ENCODE measurements at places on chromosomes 3 and 15.

DNA sequence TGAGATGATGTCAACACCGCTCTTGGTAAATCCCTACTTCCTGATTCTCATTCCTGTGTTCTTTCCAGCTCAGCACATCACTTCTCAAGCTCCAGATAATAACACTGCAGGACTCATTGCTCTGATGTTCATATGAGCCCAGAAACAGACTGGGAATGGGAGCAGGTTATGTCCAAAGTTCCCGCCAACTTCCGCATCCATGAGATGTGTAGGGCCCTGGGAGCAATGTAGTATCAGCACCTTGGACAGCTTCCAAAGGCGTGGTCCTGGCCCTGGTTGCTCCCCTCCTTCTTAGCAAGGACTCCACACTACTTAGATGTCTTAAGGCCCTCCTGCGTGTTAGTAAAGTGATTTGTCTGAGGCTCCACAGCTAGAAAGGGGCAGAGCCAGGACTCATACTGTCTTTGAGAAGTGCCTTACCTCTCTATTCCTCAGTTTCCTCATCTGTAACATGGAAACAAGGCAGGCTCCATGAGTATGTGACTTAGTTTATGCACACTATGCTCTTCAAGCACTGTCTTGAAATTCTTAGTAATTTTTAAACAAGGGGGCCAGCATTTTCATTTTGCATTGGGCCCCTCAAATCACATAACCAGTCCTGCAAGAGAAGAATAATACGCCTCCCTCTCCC is 27.9 kb upstream of the SLC6A1 start:
- no peak for DNase-seq

GRCh38 chr15:23758891-23759290 is 71.8 kb upstream of the NDN start:
- DNase-seq, result no peak

- no peak for DNase-seq
Observed at GRCh38 chr3:45116350-45116749, 29.8 kb downstream of the CDCP1 start.

GRCh38 chr3:14252321-14253021 is 73.9 kb downstream of the LSM3 start:
- DNase-seq, result no peak

DNA sequence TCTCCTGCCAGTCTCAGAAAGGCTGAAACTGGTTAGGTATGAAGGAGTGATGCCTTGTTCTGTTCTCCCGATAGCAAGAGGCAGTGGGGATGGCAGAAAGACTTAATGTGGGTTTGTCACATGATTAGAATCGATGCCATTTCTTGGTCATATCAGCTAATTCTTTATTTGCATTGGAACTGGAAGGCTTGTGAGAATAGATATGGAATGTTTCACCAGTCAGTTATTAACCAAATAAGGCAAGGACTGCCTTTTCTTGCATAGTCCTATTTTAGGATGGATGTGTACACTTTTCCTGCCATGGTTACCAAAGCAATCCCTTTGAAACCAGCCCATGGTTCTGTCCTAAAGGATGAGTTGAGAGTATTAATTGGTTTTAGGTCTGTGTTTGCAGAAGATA is 33.7 kb downstream of the FILIP1L start:
- no peak for DNase-seq

DNA sequence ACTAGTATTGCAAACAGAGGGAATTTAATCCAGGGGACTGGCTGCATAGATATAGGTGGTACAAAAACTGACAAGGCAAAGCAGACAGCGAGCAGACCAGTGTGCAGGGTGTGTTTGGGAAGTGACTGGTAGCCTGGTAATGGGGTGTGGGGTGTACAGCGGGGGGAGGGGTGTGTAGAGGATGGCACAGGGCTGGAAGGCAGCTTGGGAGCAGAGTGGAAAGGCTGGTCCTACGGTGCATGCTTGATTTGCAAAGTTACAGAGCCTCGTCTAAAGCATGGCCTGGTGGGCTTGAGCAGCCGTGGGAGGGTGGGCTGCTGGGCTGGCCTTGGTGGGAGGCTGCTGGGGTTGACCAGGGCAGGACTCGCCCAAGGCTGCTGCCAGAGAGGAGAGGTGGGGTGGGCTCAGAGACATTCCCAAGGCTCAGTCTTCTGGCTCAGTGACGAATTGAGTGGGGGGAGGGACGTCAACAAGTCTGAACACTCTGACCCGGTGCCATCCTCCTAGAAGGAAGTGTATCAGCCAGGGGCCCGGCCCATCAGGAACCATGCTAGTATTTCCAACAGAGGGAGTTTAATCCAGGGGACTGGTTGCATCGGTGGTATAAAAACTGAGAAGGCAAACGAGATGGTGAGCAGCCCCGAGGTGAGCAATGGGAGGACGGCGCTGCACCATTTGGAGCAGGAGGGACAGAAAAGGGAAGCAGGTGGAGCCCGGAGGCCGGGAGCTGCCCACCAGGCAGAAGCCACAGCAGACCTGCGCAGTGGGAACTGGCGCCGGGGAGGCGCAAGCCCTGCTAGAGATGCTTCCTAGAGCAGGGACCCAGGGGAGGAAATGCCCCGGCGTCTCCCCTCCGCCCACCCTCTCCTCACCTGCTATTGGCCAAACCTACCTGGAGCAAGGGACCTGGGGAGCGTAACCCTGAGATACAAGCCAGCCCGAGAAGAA is 29.2 kb downstream of the CPN2 start:
- DNase-seq, result no peak

GRCh38 chr15:25670025-25670554 is 193.0 kb downstream of the ATP10A start:
- DNase-seq, result peak; percentile 82

DNA sequence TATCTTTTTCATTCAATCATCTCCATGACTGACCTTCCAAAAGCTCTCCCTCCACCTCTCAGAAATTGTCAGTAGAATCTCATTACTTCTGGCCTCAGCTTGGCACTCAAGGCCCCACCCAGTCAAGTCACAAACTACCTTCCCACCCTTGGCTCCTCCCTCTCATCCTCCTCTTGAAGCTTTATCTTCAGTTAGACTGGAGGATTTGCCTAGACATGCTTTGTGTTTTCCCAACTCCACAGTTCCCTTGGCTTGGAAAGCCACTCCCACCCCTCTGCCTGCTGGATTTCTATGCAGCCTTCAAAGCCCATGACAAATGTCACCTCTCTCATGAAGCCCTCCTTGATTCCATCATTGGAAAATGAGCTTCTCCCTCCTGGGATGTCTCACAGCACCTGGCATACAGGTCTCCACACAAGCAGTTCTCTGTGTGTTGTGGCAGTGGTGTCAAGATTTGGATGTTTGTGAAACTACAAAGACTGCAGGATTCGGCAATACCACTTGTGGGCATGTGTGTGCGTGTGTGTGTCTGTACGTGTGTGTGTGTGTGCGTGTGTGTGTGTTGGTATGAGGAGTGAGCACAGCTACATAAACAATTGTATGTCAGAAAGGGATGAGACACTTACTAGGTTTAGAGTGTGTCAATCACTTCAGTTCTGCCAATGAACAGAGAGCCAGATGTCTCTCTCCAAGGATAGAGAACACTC is 45.3 kb upstream of the VPS8 start:
- DNase-seq, result no peak

DNA sequence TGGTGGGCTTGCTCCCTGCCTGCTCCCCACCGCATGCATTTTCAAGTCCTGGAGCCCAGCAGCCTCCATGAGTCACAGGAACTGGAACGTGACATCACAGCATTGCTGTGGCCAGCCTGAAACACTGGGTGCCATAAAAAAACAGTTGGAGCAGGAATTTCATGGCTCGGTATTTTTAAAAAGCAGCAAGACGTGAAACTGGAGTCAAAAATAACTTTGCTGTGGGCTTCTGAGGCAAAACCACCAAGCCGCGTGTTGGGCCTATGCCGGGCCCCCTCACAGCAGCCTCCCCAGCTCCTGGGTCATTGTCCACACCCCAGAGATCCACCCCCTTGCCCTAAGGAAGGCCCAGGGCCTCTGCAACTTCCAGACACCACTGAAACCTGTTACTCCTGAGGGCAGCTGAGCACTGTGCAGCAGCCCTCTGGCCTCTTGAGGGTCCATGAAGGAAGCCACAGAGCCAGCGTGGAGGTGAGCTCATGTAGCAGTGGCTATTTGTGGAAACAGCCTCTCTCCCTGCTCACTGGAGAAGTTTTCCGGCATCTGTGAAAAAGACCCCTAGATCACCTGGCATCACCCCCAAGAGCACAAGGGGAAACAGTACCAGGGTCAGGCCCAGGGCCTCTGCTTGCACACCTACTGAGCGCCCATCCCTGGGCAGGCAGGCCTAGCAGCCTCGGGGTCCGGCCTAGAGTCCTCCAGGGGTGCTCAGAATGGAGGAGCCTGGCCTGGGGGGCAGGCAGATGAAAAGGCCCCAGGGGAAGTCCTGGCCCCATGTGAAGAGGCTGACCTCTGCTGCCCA is 34.0 kb upstream of the DUSP7 start:
- DNase-seq, result no peak

GRCh38 chr3:140276703-140277102 is 341.7 kb downstream of the CLSTN2 start:
- DNase-seq, result peak; percentile 87

GRCh38 chr3:186476044-186476468 is 68.1 kb downstream of the CRYGS start:
- no peak for DNase-seq

DNA sequence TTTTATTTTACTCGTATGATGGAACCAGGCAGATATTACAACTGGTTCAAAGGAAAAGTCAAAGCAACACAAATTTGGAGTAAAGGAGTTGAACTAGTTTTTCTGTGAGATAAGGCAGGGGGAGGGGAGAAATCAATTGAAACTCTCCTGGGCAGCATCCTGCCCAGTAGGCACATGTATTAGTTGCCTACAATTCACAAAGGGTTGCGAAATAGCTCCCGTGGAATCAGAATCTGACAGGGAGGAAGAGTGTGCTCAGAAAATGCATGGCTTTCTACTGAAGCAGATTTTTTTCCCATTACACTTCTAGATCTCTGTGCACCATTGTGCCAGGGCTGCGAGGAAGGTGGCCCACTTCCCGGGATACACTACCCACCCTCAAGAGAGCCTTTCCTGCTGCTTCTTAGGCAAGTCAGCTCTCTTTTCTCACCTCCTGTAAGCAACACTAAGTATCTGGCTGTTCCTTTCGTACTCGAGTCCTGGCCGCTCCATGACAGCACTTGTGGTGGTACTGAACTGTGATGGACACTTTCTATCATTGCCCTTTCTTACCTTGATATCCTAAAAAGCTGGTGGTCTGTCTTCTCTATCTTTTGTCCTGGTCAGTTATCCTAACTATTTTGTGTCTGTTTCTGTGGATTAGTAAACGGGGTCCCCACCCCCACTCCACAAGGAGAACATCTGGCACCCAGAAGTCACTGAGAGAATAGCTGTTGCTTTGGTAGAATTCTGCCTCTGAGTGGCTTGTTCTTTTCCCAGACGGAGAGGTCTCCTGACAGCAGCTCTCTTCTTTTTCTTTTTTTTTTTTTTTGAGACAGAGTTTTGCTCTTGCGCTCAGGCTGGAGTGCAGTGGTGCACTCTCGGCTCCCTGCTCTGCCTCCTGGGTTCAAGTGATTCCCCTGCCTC is 74.8 kb downstream of the RPL39L start:
- DNase-seq, result peak; percentile 38

GRCh38 chr3:98778852-98779413 is 15.8 kb downstream of the ST3GAL6 start:
- DNase-seq, result no peak

- peak; percentile 28 for DNase-seq
Observed at GRCh38 chr15:48052946-48053345, 67.8 kb upstream of the SLC24A5 start.

- no peak for DNase-seq
Observed at GRCh38 chr3:170864525-170865208, 5.3 kb downstream of the RPL22L1 start.

DNA sequence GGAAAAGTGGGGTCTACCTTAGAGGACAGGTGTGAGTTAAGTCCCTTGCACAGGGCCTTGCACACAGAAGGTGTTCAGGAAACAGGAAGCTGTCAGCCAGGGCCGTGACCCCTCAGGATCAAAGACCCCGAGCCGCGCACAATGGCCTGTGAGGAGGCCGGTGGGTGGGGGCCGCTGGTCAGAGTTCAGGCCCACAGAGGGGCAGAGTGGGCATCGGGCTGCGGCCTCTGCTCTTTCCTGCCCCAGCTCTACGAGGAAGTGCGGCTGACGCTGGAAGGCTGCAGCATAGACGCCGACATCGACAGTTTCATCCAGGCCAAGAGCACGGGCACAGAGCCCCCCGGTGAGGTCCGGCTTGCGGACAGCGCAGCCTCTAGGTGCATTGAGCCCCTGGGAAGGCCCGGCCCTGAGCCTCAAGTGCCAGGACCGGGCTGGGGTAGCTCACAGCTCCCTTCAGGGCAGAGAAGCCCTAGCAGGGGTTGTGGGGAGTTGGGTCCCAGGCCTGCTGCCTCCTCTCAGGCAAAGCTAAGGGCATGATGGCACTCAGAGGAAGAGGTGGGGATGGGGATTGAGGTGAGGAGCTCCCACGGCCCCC is 37.2 kb downstream of the PSTPIP1 start:
- no peak for DNase-seq

- DNase-seq, result no peak
Observed at GRCh38 chr15:39564972-39565665, 15.8 kb upstream of the THBS1 start.

DNA sequence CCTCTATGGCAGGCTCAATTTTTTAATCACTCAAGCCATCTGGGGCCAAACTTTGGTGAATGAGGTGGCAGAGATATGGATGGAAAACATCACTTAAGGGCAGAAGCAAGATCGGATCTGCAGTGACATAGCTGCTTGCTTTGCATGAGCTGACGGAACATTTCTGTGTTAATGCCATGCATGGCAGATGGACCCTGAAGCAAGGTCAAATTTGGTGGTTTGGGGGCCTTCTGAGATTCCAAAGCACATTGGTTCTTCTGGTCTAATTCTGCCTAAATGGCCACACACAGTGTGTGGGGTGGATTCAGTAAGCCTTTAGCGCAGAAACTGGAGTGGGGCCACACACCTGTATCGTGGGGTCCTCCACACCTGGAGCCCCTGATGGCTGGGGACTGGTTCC is 38.3 kb upstream of the BCL2L10 start:
- no peak for DNase-seq

DNA sequence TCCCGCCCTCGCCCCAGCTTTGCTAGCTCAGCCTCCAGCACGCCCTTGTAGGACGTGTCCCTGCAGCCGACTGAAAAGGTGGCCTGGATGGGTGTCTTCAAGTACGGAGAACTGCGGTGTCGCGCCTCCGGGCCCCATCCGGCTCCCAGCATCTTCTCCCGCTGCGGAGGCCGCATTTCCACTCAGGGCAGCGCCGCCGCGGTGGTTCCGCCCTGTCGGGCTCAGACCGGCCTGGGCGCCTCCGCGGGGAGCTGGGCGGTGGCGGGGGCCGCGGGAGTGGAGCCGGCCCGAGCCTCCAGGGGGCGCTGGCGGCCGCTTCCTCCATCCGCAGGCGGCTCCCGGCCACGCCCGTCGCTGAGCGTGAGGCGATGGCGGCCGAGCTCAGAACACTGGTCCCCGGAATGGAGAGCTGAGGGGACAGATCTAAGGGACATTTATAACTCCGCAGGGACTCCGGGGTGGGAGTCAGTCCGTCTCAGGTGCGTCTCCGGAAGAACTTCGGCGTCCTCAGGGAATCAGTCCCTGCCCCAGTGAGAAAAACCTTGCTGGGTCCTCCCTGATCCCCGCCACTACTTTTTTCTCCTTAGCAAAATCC is 13.6 kb upstream of the SMCO1 start:
- DNase-seq, result no peak

Data from WERI-Rb-1 (cell line).